ENCODE measurements at places on chromosomes 3 and 15.

- peak; percentile 17 for DNase-seq
Measured at GRCh38 chr15:38671675-38672254, 107.2 kb upstream of the RASGRP1 start.

DNA sequence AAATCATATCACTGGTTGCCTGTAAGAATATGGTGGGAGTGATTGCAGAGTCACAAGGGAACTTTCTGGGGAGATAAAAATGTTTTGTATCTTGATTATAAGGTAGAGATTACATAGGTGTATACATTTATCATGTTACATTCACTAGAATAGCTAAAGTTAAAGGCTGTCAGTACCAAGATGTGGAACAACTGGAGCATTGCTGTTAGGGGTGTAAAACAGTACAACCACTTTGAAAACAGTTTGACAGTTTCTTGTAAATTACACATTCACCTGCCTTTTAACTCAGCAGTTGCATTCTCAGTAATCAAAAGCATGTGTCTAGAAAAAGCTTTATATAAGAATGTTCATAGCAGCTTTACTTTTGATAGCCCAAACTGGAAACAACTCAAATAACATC lies 27.6 kb downstream of the RASA2 start:
- DNase-seq = no peak

DNA sequence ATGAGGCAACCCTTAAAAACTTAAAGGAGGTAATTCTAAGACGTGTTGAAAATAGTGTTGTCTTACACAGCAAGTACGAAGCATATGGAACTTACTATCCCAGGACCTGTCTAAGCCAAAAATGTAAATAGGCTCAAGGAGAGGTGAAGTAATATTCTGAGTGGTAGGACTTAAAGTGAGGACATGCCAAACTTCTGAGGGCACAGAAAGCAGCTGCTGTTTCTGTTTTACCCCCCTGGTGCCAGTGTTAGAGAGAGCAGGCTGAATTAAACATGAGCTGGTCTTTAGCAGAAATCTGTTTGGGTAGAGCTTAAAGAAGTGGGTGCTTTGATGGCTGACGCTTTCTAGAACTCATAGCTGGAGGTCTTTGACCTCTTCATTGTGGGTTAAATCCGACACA lies 149.7 kb upstream of the NPHP3 start:
- DNase-seq = no peak

GRCh38 chr15:39473298-39473947 lies 107.5 kb upstream of the THBS1 start:
- DNase-seq = no peak

DNA sequence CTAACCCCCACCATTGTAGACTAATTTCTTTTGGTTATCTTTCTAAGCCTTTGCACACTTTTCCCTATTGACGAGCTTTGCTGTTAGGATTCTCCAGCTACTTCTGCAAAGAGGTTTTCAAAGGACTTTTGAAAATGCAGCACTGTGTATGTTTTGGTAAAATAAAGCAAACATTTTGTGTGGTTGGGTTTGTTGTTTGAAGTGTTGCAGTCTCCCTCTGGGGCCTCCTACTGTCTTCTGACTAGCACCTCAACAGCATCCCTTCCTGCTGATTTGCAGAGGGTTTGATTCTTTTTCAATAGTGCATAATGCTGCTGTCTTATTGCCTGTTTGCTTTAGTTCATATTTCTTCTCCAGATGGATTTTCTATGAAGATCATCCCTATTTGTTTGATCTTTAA lies 775.1 kb upstream of the CFAP20DC start:
- DNase-seq = no peak

- DNase-seq = no peak
Measured at GRCh38 chr3:141440942-141441341, 45.9 kb upstream of the RASA2 start.

DNA sequence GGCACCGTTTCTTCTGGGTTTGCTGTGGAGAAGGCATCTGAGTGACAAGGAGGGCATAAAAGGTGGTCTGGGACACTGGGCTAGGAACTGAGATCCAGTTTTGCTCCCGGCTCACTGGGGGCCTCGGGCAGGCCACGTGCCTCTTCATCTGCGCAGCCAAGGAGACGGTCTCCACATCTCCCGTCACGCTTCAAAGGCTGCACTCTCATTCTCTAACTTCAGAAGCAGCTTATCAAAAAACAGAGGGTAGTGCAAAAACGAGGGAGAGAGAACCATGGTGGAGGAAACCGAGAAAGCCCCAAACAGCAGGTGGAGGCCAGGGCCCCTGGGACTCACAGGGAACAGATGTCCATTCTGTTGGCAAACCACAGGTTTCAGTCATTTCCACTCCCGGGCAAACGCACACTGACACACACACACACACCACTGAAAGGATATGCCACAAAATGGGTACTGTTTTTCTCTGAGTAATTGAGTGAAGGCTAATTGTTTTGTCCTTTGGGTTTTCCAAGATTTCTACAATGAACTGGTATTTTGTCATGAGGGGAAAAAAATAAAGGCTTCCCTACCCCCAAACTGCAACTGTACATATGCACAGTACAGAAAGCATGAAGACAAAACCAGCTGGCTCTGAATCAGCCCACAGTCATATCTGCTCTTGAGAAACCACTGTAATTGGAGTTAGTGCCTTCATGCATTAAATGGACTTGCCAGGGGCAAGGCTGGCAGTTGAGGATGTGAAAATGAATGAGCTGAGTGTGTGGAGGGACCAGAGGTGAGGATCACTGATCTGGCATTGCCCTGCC lies 71.9 kb downstream of the MGLL start:
- no peak for DNase-seq

DNA sequence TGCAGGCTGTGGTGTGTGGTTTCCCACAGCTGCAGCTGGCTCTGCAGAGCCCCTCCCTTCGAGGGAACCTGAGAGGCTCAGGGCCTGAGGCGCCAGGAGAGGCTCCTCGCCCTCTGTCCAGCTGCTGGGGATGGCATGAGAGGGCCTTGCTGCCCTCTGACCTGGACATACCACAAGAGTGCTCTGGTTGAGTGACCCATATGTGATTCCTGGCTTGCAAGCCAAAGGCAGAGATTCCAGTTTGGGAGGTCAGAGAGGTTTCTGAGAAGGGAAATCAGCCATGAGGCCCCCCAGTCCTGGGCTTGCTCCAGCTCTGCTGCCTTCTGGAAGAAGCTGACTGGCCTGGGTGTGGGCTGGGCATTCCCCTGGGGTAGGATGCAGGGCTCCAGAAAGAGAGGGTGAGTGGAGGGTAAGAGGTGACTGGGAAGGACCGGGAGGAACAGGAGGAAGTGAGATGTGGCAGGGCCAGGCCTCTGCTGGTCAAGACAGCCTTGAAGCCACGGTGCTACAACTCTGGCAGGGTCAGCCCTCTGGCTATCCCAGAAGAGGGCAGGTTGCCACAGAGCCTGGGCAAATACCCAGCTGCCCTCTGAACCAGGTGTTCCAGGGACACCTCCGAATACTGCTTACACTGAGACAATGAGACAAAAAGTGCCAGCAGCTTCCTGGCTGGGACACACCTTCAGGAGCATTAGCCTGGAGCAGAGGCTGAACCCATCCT lies 16.0 kb upstream of the SRP14 start:
- DNase-seq = no peak

GRCh38 chr3:95926904-95927501 lies 887.4 kb upstream of the EPHA6 start:
- DNase-seq = no peak

DNA sequence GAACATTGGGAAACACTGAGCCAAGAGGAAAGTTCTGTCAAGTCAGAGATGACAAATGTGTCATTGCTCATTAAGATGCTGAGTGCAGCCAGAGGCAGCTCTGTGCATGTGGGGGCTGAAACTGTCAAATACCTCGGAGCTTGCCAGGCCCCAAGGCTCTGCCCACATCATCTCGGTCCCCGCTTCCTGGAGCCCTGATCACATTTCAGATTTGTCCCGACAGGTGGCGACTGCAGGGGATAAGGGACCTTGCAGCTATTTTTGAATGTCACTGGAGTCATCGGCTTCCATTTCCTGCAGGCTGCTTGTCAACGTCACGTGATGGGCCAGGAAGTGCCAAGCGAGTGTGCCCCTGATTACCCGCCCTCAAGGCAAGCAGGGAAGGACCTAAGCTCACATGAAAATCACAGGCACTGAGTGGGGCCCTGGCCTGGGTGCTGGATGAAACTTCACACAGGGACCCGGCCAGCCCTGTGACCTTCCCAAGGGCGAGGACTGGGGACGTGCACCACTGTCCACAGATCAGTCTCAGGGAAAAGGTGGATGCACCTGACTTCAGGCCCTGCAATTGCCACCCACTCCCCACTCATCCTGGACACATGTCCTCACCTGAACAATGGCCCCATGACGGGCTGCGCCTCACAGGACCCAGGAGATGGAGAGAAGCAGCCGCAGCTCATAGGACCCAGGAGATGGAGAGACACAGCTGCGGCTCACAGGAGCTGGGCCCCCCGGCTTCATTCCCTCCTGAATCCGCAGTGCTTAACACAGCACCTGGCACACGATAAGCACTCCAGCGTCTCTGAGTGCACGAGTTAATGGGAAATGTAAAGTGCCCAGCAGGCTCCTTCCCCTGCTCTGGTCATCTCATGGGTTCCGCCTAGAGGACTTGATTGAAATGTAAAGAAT lies 73.4 kb downstream of the NUP210 start:
- peak; percentile 78 for DNase-seq

DNA sequence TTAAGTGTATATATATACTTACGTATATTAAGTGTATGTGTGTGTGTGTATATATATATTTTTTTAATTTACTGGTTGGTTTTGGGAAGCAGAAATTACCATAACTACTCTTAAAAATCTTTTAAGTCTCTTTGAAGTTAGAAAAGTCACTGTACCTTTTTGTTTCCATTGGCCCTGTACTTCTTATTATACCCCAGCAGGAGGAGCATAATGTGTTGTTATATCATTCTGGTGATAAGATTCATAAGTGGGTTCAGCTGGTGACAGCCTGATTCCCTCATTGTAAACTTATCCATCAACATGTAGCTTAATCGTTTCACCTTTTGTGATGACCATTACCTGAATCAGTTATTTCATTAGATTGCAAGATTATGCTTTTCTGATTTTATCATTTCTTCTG lies 30.8 kb downstream of the MLH1 start:
- no peak for DNase-seq

- no peak for DNase-seq
Measured at GRCh38 chr3:54599716-54600115, 328.1 kb downstream of the LRTM1 start.

DNA sequence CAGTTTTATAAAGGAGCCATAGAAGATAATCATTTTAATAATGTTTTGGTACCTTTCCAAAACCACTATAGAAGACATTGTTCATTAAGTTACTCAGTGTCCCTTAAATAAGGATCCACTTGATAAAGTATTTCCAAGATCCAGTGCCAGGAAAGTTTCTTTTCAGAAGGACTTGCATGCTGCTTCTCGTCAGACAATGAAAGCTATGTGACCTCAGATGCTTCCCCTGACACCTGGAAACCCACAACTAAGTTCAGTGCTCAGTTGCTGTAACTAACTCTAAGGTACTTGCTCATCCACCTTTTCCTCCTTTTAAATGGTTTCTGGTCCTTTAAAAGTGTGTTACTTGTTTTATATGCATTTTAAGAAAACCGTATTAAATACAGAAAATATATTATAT lies 7.3 kb downstream of the SSR3 start:
- no peak for DNase-seq

DNA sequence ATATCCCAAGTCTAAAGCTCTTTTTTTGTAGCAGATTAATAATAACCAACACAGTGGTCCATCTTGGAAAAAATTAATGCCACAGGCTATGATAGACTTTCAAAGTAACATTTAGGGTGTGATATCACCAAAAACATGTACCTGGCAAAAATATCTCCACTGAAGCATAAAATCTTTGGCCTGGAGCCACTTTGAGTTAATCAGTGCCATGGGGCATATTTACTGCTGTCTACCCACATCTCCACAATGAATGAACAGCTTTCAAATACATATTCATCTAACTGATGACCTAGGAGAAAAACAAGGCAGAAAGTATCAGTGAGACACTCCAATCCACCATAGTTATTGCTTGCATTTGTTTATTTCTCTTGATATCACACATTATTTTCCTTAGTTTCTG lies 296.0 kb upstream of the MDFIC2 start:
- no peak for DNase-seq

GRCh38 chr3:9669720-9670432 lies 20.6 kb downstream of the MTMR14 start:
- no peak for DNase-seq

- no peak for DNase-seq
Measured at GRCh38 chr15:70573121-70573850, 190.1 kb downstream of the UACA start.

DNA sequence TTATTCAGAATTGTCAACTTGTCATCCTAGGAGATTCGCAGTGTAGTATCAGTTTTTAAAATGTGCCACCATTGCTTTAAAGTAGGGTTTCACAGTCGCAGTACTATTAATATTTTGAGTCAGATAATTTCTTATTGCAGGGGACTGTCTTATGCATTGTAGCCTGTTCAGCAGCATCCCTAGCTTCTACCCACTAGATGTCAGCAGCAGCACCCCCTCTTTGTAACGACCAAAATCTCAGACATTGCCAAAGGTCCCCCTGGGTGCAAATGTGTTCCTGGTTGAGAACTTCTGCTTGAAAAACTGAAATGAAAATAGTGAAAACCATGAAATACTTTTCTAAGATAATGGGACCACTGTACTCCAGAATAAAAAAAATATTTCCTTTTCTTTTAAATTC lies 474.8 kb downstream of the CNTN3 start:
- DNase-seq = no peak

GRCh38 chr15:98896802-98897732 lies 110.5 kb downstream of the PGPEP1L start:
- no peak for DNase-seq

DNA sequence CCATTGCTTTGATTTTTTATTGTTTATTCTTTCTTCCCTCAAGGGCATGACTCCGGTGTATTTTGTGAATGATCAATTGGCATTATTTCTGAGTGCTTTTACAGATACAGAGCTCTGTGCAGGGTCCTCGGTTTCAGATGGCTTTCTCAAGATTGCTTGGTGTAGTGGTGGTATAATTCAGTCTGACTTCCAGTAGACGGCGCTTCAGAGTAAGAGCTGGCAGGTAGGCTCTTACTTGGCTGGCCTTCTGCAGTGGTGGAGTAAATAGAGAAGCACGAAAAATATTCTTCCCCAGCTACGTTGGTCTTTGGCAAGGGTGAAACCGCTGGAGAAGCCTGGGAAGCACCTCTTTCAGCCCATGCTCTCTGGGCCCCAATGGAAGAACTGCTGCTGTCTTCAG lies 723.0 kb upstream of the BCHE start:
- no peak for DNase-seq

GRCh38 chr3:43294975-43295374 lies 8.6 kb downstream of the SNRK start:
- no peak for DNase-seq
